ENCODE measurements at places on chromosomes 1 and 21.

GRCh38 chr1:69076631-69077030, 491.1 kb upstream of the LRRC7 start:
- no peak for DNase-seq

- no peak for DNase-seq
These were observed 43.2 kb upstream of the TACSTD2 start for GRCh38 chr1:58620259-58620658.

DNA sequence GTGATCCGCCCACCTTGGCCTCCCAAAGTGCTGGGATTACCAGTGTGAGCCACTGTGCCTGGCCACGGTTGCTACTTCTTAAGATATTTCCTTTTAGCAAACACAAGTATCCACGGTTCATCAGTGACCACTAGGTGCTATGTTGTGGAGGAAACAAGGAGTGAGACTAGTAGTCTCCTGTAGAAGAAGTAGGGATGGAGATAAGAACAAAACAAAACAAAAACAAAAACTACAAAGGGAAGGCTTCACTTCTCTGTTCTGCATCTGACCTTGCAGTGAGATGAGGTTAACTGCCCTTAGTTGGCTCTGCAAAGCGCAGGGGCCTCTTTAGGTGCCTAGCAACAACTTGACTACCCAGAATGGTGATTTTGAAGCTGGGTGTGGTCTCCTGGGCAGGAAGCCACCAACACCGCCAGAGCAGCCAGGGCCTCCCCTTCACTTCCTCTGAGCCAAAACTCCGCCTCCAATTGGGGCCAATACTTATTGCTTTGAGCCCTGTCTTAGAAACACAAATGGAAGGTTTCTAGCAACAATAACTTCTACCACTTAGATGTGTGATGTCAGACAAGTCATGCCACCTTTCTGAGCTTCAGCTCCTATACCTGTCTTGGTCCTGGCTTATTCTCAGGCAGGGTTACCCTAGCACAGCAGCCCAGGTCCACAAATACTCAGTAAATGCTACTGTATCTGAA, 12.8 kb upstream of the CDC42 start:
- no peak for DNase-seq

- DNase-seq = no peak
These were observed 2.4 kb downstream of the NHLH2 start for GRCh38 chr1:115838431-115839028.

- DNase-seq = no peak
These were observed 89.0 kb downstream of the PSMG1 start for GRCh38 chr21:39094087-39094780.

- peak; percentile 1 for DNase-seq
These were observed 214.6 kb downstream of the TRABD2B start for GRCh38 chr1:47782414-47783166.

- DNase-seq = peak; percentile 69
These were observed 10.4 kb upstream of the CELA3B start for GRCh38 chr1:21966247-21967000.

DNA sequence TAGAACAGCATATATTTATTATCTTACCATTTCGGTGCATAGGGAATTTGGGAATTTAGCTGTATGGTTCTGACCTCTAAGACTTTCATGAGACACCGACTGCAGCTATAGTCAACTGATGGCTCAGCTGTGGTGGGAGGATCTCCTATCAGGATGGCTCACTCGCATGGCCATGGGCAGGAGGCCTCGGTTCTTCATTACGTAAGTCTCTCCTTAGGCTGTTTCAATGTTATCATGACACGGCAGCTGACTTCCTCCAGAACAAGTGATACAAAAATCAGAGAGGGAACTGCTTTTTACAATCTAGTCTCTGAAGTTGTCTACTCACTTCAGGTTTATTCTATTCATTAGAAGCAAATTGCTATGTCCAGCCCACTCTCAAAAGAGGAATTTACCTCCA, 13.3 kb upstream of the CAPN8 start:
- no peak for DNase-seq

DNA sequence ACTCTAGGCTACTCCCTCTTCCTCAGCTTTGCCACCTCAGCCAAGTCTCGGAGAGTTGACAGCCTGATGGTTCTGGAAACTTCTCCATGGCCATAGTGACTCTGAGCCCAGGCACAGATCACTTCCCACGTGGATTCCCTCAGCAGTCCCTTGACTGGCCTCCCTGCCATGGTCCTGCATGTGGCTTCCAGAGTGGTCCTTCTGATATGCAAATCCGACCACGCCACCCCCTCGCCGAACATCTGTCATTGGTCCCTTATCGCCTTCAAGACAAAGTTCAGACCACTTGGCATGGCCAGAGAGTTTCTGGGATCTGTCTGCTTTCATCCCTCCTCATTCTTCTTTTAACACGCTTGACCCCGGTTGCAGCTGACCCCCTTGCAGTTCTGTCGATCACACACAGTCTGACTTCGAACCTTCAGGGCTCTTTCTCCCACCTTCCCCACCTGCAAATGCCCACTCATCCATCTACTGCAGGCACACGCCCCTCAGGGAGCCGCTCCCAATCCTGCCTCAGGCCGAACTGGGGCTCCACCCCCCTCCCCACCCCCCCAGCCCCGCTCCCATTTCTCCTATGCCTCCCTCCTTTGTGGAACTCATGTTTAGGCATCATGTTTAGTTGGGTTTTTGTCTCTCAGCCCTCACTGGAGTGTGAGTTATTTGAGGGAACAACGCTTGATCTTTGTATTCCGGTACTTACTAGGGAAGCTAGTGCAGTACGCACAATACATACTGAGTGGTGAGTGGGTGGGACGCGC, 29.0 kb downstream of the KIAA1614 start:
- DNase-seq = no peak

- DNase-seq = no peak
These were observed 126.0 kb upstream of the HMCN1 start for GRCh38 chr1:185608177-185608576.

DNA sequence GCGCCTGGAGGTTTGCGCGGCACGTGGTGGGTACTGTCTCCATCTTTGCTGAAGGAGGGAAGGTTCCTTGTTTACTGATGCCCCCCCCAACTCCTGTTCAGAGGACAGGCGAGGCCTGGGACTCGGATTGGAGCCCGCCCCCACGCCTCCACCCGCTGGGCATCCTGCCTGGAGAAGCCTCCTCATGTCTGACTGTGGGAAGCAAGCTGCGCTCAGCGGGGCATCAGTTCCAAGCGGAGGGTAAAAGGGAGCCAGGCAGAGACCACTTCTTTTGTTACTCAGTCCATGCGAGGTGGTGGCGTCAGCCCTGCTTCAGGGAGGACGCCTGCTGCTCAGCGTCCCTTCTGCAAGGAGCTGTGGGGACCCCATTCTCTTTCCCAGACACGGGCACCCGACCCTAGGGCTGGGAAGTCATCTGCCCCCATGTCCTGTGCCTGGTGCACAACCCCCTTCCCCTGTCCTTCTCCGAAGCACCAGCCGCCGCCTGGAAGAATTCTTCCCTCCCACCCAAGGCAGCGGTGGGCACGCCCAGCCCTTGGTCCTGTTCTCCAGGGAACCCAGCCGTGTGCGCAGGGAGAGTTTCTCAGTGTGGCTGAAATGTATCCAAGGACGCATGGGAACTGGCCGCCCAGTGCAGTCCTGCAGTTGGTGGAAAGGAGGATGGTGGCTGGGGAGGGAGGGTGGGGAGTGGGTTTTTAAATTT, 414.0 kb downstream of the CAMTA1 start:
- DNase-seq = no peak

- no peak for DNase-seq
These were observed 3.2 kb downstream of the GPR3 start for GRCh38 chr1:27395441-27396195.

DNA sequence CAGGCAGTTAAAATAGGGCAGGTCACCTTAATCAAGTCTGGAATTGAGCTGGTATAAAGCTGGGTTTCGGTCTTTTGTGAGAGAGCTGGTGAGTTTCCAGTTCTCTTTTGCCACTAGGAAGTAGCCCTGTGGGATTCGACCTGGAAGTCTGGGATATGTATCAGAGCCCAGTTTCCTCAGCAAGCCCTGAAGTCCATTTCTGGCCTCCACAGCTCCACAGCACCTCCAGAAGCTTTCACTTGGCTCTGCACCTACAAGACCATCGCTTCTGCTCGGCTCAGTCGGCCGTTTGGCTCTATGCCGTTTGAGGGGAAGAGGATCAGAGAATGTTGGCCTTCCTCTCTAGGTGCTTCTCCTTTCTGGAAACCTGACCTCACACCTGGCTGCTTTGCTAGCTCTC, 148.0 kb downstream of the GALNT2 start:
- no peak for DNase-seq

DNA sequence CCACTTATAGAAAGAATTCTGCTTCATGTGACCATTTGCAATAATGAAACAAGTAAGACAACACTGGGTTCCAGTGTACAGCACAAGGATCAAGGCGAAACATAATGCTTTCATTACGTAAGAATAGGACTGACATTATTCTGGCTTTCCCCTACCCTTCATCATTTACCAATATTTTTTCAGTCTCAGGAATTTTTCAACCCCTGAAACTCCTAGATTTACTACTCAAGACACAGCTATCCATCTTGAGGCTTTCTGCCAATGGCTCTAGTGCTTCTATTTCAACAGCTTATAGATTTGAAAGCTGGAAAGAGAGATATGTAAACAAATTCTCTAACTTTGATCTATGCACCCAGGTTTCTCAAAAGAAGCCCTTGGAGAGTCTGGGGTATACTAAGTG, 48.4 kb downstream of the WLS start:
- DNase-seq = no peak

DNA sequence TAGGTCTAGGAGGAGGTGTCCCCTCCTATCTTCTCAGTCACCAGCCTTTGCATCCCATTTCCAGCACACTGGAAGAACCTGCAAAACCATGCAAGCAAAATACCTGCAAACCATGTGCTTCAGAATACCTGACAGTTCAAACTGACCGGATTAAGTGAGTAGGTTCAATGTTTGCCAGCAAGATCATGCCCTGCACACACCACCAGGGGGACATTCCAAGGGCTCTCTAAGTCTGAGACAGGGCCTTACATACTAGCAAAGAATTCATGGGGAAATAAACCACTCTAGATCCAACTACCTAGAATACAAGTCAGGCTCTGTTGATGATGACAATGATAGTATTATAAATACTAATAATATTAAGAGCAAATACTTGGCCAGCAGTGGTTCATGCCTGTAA, 27.6 kb downstream of the INPP5B start:
- no peak for DNase-seq

DNA sequence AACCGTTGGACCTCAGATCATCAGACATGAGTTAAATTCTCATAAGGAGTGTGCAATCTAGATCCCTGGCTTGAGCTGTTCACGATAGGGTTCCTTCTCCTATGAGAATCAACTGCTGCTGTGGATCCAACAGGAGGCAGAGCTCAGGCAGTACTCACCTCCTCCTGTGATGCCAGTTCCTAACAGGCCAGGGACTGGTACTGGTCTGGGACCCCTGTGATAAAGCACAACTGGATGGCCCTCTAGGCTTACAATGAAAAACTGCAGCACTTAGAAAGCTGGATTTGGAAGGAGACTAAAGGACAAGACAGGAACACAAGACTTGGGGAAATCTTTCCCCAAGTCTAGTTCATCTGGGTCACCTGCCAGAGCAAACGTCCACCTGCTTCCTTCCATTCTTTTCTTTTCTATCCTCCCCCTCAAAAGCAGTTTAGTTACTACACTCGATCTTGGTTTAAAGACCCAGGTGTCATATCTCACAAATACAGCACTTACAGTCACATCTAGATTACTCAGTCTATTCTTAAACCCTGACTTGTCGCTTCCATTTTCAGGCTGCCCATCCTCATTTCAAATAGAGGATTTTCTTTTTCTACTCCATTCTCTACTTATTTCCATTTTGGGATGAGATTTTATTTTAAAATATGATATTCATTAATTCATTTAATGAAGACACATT, 59.8 kb downstream of the PTPN14 start:
- no peak for DNase-seq

DNA sequence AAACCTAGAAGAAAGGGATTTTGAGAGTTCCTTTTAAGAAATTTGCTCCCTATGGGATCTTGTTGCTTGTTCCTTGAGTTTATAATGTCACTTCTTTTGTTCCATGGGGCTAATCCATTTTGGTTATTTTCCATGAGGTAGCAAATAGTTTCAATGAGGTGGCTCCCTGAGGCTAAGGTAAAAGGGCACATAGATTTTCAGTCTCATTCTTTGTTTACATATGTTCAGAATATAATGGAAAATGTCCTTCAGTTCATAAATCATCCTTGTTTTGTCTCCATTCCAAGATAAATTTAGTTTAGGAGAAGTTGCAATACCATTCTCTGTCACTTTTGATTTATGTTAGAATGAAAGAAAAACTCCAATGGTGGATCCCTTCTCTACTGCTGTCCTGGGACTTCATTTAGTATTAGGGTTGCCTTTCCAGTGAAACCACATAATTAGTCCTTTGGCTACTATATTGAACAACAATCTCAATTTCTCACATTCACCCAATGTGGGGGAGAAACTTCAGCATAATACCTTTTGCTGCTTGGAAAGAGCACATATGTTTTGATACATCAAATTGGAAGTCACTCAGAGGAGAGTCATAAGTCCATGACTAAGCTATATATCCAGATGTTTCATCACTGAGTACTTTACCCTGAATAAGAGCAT, 80.9 kb upstream of the ADAMTS5 start:
- DNase-seq = peak; percentile 42
